GM23248 (cell line): ENCODE measurements at places on chromosomes 3 and 15. TPM values are rescaled to one million over a fixed set of nuclear protein-coding genes. Genes with fewer than 3 reads are reported as not detected.
A peak's percentile ranks its signal among the peaks of the same experiment; 100 is the strongest.

DNA sequence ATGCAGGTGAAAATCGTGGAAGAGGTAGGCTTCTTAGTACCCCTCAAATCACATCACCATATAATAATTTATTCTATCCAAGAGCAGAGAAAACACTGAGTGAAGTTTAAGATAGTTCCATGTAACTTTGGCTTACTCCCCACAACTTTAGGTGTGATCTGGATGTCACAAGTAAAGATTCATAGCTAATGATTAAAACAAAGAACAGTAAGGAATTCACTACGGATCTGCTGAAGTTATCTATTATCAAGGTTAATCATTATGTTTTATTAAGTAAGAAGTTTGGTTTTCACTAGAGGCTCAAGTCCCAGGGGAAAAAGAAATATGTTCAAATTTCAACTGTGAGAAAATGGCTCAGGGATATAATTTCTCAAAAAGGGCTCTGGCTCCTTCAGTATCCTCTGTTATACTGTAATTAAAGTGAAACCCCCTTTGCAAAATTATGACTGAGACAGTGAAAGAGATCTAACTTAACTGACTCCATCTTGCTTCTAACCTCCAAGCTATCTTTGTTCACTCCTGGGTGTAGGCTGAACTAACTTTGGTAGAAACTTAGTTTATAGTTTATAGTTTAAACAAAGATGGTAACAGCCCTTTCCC lies 17.1 kb downstream of the CD80 start:
- H3K4me1 ChIP-seq, result no peaks in the 10 kb centered on the region
- no peak for DNase-seq
- no peaks in the 10 kb centered on the region for H3K27me3 ChIP-seq
- H3K36me3 ChIP-seq, result no peaks in the 10 kb centered on the region
- H3K4me3 ChIP-seq, result no peak overlapping the region

GRCh38 chr3:127886231-127886955 lies 28.6 kb upstream of the KBTBD12 start:
- H3K4me3 ChIP-seq, result no peak overlapping the region
- H3K4me1 ChIP-seq, result peaks cover 6% of the 10 kb centered on the region
- no peaks in the 10 kb centered on the region; the same call in 1 of the 2 replicates for H3K27me3 ChIP-seq
- no peaks in the 10 kb centered on the region for H3K36me3 ChIP-seq

GRCh38 chr3:127670761-127671522 lies 1.8 kb upstream of the ABTB1 start:
- no peak overlapping the region for H3K4me3 ChIP-seq
- no peak overlapping the region for H3K27ac ChIP-seq
- H3K4me1 ChIP-seq, result no peaks in the 10 kb centered on the region
- H3K36me3 ChIP-seq, result no peaks in the 10 kb centered on the region

DNA sequence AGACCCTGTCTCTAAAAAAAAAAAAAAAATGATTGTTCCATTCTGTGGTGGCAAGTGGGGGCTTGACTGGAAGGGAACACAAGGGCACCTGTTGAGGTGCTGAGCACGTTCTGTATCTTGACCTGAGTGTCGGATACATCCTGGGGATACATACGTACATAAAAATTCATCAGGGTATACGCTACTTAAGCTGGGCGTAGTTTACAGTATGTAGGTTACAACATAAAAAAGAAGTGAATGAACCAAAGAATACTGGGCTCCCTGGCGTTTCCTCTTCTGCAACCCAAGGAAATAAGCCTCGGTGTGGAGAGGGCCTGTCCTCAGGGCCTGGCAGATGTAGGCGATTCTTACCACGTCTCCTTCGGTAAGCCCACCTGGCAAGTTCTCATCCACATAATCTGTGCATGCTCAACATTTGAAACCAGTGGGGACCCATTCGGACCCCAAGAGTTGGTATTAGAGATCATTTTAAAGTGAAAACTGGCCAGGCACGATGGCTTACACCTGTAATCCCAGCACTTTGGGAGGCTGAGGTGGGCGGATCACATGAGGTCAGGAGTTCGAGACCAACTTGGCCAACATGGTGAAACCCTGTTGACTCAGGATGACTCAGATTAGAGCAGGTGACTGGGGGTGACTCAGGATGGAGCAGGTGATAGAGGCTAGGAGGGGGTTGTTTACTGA lies 5.1 kb upstream of the MUC20 start:
- no peaks in the 10 kb centered on the region for H3K4me1 ChIP-seq
- peak; percentile 9 for DNase-seq
- no peak overlapping the region for H3K4me3 ChIP-seq

DNA sequence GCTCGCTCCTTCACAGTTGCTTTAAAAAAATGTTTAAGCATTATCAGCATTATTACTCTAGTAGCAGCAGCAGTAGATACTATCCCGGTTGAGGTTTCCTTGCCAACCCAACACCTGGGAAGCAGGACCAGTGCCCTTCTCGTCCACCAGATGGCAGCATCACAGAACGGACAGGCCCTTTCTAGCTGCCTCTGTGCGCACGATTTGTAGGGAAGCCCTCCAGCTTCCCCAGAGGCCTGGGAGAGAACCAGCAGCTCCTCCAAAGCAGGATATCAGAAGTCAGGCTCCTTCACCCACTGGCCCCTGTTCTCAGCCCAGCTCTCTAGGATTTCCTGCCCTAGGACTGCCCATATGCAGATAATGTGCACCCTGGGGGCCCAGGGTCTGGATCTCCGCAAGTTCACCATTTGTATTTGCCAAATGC lies 16.8 kb upstream of the ESYT3 start:
- H3K4me3 ChIP-seq, result no peak overlapping the region
- no peak overlapping the region for H3K27ac ChIP-seq
- H3K27me3 ChIP-seq, result no peaks in the 10 kb centered on the region

DNA sequence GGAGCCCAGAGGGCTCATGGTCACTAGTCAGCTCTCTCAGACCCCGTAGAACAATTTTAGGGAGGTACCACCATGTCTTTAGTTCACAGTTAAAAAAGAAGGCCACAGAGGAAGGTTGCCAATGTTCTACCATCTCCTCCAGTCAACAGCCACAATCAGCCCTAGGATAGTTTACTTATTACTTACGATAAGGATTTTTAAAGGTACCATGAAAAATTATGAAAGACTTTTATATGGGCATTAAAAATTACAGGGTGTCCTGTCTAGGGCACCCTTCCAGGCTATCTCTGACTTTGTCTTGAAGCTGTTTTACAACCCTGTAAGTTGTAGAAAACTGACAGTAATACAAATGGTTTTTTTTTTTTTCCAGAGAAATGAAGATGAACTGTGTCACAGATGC lies 57.9 kb downstream of the CAPN7 start:
- H3K4me3 ChIP-seq, result no peak overlapping the region
- peaks cover 9% of the 10 kb centered on the region for H3K4me1 ChIP-seq
- H3K27ac ChIP-seq, result 0 out of 2 replicates have a peak overlapping the region, but pooled peaks have one; percentile 3
- H3K27me3 ChIP-seq, result no peaks in the 10 kb centered on the region

GRCh38 chr3:146387566-146387965 lies 81.8 kb downstream of the PLSCR2 start:
- H3K27me3 ChIP-seq, result no peaks in the 10 kb centered on the region
- H3K36me3 ChIP-seq, result no peaks in the 10 kb centered on the region
- H3K4me1 ChIP-seq, result peaks cover 12% of the 10 kb centered on the region
- DNase-seq, result no peak
- no peak overlapping the region for H3K27ac ChIP-seq

- peaks cover 7% of the 10 kb centered on the region; the same call in 1 of the 2 replicates for H3K27me3 ChIP-seq
- H3K27ac ChIP-seq, result no peak overlapping the region
- H3K36me3 ChIP-seq, result no peaks in the 10 kb centered on the region
- no peaks in the 10 kb centered on the region for H3K4me1 ChIP-seq
- no peak overlapping the region for H3K4me3 ChIP-seq
These were observed 7.8 kb downstream of the KNG1 start for GRCh38 chr3:186724911-186725310.

- H3K36me3 ChIP-seq, result no peaks in the 10 kb centered on the region
- peak within 1 kb of the TSS; percentile 70 for H3K4me3 ChIP-seq
- peaks cover 28% of the 10 kb centered on the region; the same call in 1 of the 2 replicates for H3K27me3 ChIP-seq
- H3K4me1 ChIP-seq, result no peaks in the 10 kb centered on the region
- no peak within 1 kb of the TSS for H3K27ac ChIP-seq
- DNase-seq, result peak; percentile 90
These were observed at the start of gene MED12L for GRCh38 chr3:151085227-151085888. Gene MED12L, plus strand, starts transcription at chr3:151085664. Its CDS starts 1,263 bp downstream, at chr3:151086927.

DNA sequence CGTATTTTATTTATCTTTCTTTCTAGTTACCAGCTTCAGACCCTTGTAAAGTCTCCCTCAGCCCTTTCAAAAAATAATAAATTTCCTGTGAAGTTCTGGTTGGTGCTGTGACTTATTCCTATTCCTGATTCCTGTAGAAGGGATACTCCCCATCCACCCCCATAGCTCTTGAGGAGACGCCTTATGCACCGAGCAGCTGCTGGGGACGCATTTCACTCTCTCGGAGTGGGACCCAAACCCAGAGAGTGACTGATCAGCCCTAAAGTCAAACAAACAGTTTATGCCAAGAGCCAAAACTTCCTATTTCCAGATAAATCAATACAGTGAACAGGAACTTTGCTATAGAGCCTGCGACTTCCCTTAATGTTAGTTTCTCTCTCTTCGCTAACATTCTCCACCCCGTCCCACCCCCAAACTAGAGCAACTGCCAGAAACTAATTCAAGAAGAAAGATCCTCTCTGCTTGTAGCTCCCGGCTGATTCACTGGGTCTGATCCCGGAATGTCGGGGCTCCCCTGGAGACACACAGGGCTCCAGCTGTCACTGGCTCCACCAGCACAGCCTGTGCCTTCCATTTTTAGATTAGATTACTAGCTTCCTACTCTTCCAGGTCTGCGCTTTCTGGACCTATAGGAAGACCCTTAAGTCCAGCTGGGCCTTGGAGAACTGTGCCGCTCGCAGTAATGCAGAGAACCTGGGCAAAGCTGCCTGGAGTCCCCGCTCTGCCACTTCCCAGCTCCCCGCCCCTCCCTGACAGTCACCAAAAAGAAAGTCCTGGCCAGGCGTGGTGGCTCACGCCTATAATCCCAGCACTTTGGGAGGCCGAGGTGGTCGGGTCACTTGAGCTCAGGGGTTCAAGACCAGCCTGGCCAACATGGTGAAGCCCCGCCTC lies 45.2 kb downstream of the KLHL25 start:
- H3K27me3 ChIP-seq, result no peaks in the 10 kb centered on the region
- no peak overlapping the region for H3K27ac ChIP-seq
- H3K36me3 ChIP-seq, result peaks cover 17% of the 10 kb centered on the region; the same call in 1 of the 2 replicates
- H3K4me3 ChIP-seq, result peak overlapping the region; percentile 21; the same call in 1 of the 2 replicates
- peak; percentile 60 for DNase-seq

DNA sequence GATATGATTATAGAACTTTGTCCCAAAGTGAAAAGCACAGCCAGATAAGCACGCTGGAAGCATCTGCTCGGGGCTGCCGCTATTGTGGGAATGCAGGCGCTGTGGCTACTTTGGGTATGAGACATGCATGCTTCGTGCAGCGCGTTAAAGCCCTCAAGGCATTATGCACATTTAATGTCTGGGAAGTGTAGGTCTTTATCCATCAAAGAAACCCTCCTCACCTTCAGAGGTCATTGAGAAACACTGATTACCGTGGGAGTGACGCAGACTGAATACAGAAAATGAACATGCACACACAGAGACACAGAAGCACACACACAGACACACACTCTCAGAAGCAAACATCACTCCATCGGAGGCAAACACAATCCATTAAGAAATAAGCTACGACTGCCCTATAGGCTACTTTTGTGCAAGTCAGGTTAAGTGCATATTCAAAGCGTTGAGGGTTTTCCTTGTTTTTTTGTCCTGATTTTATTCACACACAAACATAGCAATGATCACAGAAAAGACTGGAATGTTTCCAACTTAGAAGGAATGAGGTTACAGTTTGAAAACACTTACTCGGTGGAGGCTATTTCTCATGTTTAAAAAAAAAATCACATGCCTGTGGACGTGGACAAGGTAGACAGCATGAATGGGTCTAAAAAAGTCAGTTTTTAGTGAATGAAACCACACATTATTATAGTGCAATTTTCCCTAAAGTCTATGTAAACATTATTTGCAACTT lies 68.5 kb downstream of the PLCH1 start:
- peak; percentile 89 for DNase-seq
- H3K27ac ChIP-seq, result peak overlapping the region; percentile 3; the same call in 1 of the 2 replicates
- peak overlapping the region; percentile 66 for H3K4me3 ChIP-seq
- peaks cover 12% of the 10 kb centered on the region for H3K4me1 ChIP-seq

Gene GMPS
- polyA plus RNA-seq, result 58.2 and 65.1 TPM in 2 replicates
